Kidney (tissue), 22 donors: ENCODE measurements at places on chromosomes 16 and 17. TPM values are rescaled to one million over a fixed set of nuclear protein-coding genes. Genes with fewer than 3 reads are reported as not detected.

DNA sequence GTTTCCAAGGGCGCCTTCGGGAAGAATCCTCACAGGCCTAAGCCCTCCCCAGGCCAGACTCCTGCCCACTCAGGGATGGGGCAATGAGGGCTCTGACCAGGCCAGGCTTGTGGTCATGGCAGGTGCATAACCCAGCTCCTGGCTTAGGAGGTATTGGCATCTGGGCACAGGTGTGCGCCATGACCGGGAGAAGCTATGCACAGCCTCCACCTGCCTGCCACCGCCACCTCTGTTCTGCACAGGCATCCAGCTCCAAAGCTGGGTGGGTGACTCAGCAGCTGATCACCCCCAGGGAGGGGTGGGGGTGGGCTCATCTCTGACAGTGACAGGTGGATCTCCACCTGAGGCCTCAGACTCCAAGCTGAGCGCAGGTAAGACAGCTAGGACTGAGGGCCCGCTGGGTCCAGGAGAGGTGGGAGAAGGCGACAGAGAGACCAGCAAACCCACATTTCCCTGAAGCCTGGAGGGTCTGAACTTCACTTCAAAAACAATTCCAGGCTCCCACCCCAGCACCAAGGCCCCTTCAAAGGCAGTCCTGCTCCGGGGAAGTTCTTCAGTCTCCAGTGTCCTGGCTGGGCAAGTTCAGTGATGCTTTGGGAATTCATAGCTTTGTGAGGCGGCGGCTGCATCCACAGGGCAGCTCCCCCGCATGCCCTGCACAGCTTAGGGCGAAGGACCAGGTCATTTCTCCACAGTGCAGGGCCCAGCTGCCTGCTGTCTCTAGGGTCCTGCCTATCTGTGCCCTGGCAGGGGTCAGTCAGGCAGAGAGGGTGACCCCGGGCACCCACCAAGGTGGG is 121.6 kb upstream of the SMURF2 start:
- peaks cover 6% of the 10 kb centered on the region for H3K27me3 ChIP-seq
- H3K27ac ChIP-seq, result no peak overlapping the region
- H3K4me1 ChIP-seq, result no peaks in the 10 kb centered on the region
- H3K36me3 ChIP-seq, result peaks cover 5% of the 10 kb centered on the region
- no peak for DNase-seq

Gene SLC6A2
- 0.09 TPM for total RNA-seq

DNA sequence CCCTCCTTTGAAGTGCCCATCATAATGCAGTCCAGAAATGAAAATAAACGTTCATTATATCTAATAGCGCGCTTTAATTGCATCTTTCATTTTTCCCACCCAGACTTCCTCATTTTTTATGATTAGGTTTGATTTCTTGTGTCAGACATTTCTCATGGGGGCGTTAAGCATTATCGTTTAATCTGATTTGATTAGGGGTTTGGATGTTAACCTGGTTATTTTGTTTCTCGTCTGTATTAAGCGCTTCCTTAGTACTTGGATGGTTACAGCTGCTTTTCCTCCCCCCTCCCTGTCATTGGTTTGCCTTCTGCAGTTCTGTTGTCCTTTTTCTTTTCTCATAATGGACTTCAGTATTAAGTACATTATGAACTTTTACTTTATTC is 540 bp downstream of the MFSD11 start:
- no peaks in the 10 kb centered on the region for H3K27me3 ChIP-seq
- H3K4me1 ChIP-seq, result peaks cover 5% of the 10 kb centered on the region
- H3K4me3 ChIP-seq, result peak overlapping the region; percentile 96
- DNase-seq, result no peak
- peaks cover 27% of the 10 kb centered on the region for H3K36me3 ChIP-seq

Gene WSCD1
- total RNA-seq, result 14.5 TPM

DNA sequence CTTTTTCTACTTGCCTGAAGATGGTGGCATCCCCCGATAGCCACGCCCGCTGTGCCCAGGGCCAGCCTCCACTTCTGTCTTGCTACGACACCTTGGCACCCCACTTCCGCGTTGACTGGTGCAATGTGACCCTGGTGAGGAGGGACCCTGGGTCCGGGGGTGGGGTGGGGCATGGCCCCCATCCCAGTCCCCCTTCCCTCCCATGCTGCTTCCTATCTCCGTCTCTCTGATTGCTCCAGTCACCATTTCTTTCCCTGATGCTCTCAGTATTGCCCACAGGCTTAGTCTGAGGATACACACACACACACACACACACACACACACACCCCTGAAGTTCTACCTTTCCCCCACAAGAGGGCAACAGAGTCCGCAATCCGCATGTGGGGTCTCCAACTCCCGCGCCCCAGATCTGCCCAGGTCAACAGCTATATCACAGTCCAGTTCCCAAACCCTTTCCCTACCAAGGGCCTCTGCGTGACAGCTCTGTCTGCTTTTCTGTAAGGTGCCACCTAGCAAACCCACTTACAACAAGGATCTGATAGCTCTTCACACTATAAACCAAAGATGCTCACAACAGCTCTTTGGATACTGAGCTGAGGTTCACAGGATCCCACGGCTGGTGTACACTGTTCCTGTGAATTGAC is 3.4 kb downstream of the SGCA start:
- H3K27me3 ChIP-seq, result no peaks in the 10 kb centered on the region
- H3K27ac ChIP-seq, result no peak overlapping the region
- no peak overlapping the region for H3K4me3 ChIP-seq
- peak; percentile 79 for DNase-seq
- H3K36me3 ChIP-seq, result no peaks in the 10 kb centered on the region

DNA sequence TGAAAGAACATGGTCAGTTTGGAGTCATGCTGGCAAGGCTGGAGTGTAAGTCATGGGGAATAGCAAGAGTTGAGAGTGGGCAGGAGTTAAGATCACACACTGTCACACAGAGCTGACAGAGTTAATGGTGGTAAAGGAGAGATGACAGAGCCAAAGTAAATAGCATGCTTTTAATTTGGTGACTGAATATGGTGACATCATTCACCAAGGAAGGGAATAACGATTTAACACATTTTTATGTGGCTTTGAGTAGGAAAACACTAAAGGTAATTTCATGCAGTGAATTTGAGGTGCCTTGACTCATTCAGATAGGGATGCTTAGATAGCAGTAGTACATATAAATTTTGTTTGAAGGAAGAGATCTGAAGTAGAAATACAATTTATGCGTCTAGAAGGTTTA is 42.1 kb downstream of the SYNRG start:
- H3K36me3 ChIP-seq, result peaks cover 21% of the 10 kb centered on the region
- H3K27ac ChIP-seq, result no peak overlapping the region
- H3K27me3 ChIP-seq, result no peaks in the 10 kb centered on the region
- H3K4me1 ChIP-seq, result no peaks in the 10 kb centered on the region

GRCh38 chr16:18827890-18828289 is 26.5 kb upstream of the ARL6IP1 start:
- H3K27ac ChIP-seq, result no peak overlapping the region
- no peak overlapping the region for H3K4me3 ChIP-seq
- no peaks in the 10 kb centered on the region for H3K4me1 ChIP-seq
- no peaks in the 10 kb centered on the region for H3K27me3 ChIP-seq

- peaks cover 10% of the 10 kb centered on the region for H3K36me3 ChIP-seq
- H3K4me3 ChIP-seq, result peak within 1 kb of the TSS; percentile 86
- peak within 1 kb of the TSS; percentile 92 for H3K27ac ChIP-seq
- no peaks in the 10 kb centered on the region for H3K27me3 ChIP-seq
- peaks cover 16% of the 10 kb centered on the region for H3K4me1 ChIP-seq
Measured at GRCh38 chr16:30096105-30096861, at the start of gene YPEL3. YPEL3 (minus strand) TSS chr16:30096213; CDS start chr16:30095482, 731 bp downstream.

GRCh38 chr16:87822108-87822970 is 47.0 kb downstream of the SLC7A5 start:
- DNase-seq, result peak; percentile 85
- no peak overlapping the region for H3K27ac ChIP-seq
- H3K4me3 ChIP-seq, result no peak overlapping the region
- H3K27me3 ChIP-seq, result no peaks in the 10 kb centered on the region

- H3K4me3 ChIP-seq, result no peak overlapping the region
- no peaks in the 10 kb centered on the region for H3K4me1 ChIP-seq
- no peaks in the 10 kb centered on the region for H3K36me3 ChIP-seq
- peak; percentile 95 for DNase-seq
- H3K27ac ChIP-seq, result no peak overlapping the region
Measured at GRCh38 chr17:10021272-10021984, 116.4 kb upstream of the RCVRN start.

DNA sequence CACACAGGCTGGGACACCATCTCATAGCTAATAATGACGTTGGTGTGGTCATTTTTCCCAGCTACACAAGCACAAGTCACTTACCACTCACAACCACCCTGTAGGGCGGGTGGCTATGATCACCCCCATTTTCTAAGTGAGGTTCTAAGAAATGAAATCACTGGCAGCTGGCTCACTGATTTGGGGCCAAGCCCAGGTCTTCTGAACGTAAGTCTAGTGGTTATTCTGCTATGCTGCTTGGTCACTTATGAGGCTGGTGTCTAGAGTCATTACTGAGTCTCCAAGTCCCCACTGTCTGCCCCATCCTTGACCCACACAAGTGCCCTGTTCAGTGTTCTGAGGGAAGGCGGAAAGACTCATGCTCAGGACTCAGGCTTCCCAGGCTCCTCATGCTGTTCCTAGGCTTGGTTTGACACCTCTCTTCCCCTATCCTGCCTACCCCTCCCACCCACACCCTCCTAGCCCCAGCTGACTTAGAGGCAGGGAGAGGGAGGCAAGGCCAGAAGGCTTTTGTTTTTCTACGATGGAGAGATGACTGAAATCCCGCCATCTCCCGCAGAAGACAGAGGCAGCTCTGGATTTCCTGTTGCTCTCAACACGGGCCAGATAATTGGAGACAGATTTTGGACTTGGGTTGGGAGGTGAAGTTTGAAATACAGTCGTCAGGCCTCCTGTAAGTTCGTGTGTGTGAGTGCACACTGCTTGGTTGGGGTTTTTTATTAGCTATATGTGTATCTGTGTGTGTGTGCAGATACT is 32.2 kb downstream of the FZD2 start:
- DNase-seq, result no peak
- H3K36me3 ChIP-seq, result no peaks in the 10 kb centered on the region
- no peak overlapping the region for H3K4me3 ChIP-seq
- no peak overlapping the region for H3K27ac ChIP-seq

DNA sequence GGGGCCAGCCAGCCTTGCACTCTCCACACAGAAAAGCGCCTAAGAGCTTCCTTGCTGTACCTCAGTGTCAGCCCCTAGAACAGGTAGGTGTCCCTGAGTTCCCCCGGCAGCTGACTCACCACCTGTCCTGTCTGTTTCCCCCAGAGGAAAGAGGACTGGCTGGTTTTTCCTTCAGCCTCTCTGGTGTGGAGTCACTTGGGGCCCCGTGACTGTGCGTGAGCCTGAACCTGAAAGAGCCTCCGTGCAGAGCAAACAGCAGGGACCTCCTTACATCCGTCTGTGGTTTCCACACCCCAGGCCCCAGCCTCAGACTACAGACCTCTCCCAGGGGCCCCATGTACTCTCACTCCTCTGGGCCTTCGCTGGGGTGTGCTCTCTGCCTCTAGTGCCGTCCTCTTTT is 87.8 kb downstream of the GNAO1 start:
- no peak overlapping the region for H3K4me3 ChIP-seq
- no peaks in the 10 kb centered on the region for H3K36me3 ChIP-seq
- DNase-seq, result peak; percentile 15
- no peaks in the 10 kb centered on the region for H3K4me1 ChIP-seq
- no peaks in the 10 kb centered on the region for H3K27me3 ChIP-seq

DNA sequence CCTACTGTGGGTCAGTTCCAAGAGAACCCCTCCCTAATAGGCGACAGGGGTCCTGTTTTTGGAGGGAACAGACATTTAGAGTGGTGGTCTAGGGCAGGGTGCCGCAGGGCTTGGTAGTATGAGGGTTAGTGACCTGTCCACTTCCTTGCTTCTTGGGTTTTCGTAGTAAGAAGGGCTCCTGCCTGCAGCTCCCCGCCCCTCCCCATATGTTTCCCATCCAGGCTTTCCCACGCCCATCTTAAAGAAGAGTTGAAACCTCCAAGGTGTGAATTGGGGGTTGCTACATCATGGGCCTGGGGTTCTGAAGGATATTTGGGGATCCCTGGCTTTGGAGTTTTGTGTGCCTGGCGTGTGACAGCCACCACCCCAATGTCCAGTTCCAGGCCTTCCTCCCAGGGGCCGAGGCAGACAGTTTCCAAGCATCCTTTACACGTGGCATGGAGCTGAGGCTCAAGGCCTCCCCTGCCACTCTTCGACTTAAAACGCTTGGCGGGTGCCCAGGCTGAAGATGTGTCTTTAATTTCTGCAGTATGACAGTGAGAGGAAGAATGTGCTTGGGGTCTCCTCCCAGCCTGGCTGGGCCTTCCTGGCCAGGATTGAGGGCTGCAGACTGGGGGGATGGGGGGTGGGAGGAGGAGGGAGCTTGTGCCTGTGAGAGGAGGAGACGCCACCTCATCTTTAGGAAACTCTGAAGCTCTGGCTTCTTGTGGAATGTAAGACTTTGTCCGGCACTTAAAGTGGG is 2.3 kb upstream of the COL1A1 start:
- H3K36me3 ChIP-seq, result no peaks in the 10 kb centered on the region
- H3K27me3 ChIP-seq, result no peaks in the 10 kb centered on the region
- peak; percentile 48 for DNase-seq

Gene KRT39
- total RNA-seq, result not detected

DNA sequence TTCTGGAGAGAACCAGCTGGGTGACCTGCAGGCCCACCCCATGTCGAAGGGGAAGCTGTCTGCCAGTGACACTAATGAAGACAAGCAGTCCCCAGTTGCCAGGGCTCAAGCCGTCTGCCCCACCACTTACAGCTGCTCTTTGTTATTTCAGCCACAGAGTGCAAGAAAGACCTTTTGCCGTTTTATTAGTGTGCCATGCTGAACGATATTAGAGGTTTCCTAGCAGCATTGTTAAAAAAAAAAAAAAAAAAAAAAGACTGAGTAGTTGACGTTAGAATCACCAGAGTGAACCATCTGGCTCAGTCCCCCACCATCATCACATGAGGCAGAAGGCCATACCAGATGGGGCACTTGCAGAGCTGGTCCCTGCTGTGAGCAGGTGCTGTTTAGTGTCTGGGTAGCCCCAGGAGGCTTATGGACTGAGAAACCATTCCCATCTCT is 26.5 kb upstream of the SLC39A11 start:
- no peak for DNase-seq
- H3K27ac ChIP-seq, result no peak overlapping the region
- H3K36me3 ChIP-seq, result no peaks in the 10 kb centered on the region
- H3K27me3 ChIP-seq, result no peaks in the 10 kb centered on the region
- H3K4me1 ChIP-seq, result no peaks in the 10 kb centered on the region
- no peak overlapping the region for H3K4me3 ChIP-seq

Gene ABCA6
- total RNA-seq, result 7.6 TPM

DNA sequence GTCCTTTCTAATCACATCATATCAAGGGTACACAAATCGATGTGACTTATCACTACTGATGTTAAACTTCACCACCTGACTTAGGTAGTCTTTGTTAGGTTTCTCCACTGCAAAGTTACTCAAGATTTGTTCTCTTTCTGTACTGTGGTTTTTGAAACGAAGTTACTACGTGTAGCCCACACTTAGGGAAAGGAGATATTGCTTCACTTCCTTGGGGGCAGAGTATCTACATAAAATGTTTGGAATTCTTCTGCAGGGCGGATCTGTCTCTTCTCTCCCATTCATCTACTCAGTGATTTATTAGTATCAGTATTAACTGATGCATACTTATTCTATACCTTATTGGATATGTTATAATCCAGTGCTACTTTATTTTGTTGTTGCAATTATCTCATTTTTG is 403.6 kb upstream of the MON1B start:
- no peak overlapping the region for H3K4me3 ChIP-seq
- no peak for DNase-seq
- no peaks in the 10 kb centered on the region for H3K4me1 ChIP-seq
- H3K27ac ChIP-seq, result no peak overlapping the region

Gene SLC5A10
- 9.7 TPM for total RNA-seq

Gene CD300E
- 2.5 TPM for total RNA-seq
